ENCODE measurements at places on chromosomes 2 and 18.
A peak's percentile ranks its signal among the peaks of the same experiment; 100 is the strongest.

DNA sequence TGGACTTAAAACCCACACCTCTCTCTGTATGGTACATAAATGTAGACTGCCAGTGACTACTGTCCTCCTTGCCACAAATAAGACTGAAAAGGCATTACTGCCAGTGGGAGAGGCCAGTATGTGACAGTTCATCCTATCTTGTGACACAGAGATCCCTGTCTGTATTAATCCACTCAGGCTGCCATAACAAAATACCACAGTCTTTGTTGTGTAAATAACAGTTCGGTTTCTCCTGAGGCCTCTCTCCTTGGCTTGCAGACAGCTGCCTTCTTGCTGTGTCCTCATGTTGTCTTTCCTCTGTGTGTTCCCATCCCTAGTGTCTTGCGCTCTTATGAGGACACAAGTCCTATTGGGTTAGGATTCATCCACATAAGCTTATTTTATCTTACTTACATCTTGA is 46.4 kb upstream of the IL1RL1 start:
- DNase-seq = no peak

GRCh38 chr2:148201075-148202004 is 180.4 kb downstream of the MBD5 start:
- DNase-seq = peak; percentile 5

- no peak for DNase-seq
Observed at GRCh38 chr2:106878206-106878605, 7.8 kb downstream of the ST6GAL2 start.

- no peak for DNase-seq
Observed at GRCh38 chr2:178874529-178875240, 67.5 kb upstream of the TTN start.

DNA sequence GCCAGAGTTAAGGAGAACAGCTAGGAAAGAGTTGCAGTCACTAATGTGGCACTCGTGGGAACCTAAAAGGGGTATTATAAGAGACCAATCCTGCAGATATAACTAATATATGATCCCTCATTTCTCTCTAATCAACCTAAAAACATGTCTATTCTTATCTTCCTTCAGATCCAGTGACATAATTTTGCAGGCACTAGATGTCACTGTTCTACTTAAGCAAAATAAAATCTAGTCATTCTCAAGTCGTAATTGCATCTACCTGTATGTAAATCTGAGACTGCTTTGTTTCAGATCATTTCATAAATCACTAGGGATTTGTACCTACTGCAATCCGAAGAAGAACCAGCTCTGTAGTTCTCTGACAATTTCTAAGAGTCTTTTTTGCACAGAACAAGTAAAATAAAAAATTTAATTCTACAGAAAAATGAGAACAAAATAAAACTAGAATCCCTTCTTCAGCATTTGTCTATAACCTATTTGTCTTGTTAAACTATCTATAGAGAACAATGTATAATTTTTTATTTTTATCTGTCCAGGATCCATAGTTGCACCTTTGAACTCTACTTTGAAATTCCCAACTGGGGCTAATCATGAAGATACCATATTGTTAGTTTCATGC is 56.5 kb upstream of the ERBB4 start:
- no peak for DNase-seq

DNA sequence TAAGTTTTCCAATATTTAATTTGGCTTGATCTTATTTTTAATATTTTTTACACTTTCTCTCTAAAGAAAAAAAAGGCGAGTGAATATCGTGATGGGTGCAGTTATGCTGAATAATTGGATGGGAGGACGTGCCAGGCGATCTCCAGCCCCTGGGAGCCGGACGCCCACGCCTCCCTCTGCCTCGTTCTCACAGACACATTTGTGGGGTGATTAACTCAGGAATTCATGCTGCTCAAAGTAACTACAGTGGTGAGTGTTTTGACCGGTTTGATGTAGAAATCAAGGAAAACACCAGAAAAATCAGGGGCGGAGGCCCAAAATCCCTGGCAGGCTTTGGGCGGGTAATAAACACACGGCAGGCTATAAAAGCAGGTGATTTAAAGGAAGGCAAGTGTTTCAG is 736.8 kb upstream of the SALL3 start:
- no peak for DNase-seq

GRCh38 chr2:239532250-239532649 is 131.4 kb upstream of the HDAC4 start:
- DNase-seq = no peak

DNA sequence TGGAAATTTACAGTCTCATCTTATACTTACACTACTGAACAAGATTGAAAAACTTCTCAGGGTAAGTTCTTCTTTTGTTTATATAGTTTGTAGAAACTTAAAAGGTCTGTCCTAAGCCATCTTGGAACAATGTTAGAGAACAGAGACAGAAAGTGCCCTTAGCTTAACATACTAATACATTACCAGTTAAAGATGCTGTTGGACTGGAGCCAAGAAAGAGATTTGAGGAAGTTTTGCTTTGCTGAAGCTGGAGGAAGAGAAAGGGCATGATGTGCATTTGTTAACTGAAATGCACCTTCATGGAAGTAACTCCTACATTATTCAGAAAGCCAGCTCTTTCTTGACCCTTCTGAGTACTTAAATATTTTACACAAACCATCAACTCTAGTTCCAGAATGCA is 66.5 kb upstream of the TNFRSF11A start:
- no peak for DNase-seq

DNA sequence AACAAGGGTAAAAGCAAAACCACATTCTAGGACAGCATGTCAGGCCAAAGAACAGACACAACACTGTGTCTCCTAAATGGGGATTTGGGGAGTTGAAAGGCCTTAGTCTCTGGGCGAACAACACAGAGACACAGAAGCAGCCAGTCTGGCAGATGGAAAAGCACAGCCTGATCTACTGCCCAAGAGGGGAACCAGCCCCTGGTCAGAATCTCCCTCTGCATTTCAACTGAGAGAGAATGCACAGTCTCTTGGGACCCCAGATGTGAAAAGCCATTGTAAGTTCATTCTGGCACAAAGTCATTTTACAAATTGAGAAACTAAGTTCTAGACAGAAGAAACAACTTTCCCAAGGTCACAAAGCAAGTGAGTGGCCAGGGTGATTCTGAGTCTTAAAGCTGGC is 331.7 kb downstream of the TNS1 start:
- no peak for DNase-seq

DNA sequence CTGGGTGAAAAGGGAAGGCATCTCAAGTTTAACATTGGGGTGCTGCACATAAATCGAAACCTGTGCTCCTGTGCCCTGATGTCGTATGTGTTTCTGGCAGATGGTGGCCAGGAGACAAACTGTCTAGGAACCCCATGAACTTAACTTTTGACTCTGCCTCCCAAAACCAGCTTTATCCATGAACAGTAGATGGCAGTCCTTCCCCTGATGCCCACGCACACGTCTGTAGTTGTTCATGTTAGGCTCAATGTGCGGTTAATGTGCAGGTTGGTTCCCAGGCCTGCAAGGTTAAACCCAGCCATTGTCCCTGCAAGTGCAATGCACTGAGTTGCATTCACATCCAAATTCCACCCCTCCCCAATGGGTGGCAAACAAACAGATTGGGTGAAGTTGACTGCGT is 44.1 kb upstream of the SIX3 start:
- DNase-seq = no peak

DNA sequence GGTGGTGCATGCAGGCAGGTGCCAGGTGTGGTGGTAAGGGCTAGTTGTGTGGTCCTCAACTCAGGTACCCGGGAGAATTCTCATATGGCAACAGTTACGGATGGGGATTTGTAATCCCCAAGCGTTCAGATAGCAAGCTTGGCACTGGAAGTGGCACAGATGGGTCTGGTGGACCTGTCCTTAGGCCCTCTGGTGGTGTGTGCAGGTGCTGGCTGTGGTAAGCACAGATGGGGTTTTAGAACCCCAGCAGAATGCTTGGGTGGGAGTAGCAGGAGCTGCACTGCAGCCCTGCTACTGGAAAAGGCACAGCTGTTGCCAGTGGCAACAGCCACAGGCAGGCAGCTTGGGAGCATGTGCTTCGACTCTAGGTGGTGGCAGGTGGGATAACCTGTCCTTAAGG is 948.2 kb upstream of the FAM98A start:
- no peak for DNase-seq

DNA sequence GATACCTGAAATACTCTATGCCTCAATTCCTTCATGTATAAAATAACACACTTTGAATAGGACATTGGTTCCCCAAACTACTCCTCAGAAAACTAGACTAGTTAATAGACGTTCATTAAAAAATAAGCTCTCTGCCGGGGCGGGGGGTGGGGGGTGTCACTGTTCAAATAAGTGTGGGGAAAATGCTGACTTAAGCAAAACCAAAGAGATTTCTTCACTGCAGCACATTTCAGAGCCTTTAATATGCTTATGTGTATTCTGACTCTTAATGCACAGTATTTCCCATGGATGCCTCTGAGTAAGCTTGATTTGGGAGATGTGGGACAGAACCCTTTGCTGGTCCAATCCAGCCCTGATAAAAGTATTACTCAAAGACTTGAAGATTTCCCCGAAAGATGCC is 93.2 kb downstream of the LYPD6 start:
- no peak for DNase-seq
